Adrenal gland (tissue), 19 donors: ENCODE measurements at places on chromosomes 4 and X.

- no peak for DNase-seq
Measured at GRCh38 chr4:69760455-69760854, at the start of gene SULT1B1. TSS of gene SULT1B1 (minus strand) at chr4:69760620. CDS start at chr4:69755217, 5,403 bp downstream.

- DNase-seq, result no peak
Measured at GRCh38 chrX:117803463-117803862, 313.1 kb downstream of the KLHL13 start.

- DNase-seq, result no peak
Measured at GRCh38 chr4:64272432-64272831, 136.8 kb downstream of the TECRL start.

- DNase-seq, result peak; percentile 42
Measured at GRCh38 chrX:70998411-70999027, 67.6 kb upstream of the SLC7A3 start.

DNA sequence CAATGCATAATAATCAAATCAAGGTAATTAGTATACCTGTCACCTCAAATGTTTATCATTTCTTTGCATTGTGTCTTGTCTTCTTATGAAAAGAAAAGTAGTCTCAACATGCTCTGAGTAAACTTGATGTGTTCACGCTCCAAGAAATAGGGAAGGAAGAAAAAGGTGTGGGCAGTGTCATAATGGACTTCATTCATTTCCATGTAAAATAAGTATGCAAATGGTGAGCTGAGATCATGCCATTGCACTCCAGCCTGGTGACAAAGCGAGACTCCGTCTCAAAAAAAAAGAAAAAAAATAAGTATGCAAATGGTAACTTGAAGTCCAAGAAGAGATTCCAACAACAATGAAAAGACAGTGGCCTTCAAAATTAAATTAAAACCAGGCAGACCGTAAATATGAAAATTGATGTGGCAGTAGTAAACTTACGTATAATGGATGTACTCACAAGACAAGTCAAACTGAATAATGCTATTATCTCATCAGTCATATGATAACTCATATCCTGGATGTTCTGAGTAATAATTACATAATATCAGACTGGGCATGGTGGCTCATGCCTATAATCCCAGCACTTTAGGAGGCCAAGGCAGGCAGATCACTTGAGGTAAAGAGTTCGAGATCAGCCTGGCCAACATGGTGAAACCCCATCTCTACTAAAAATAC is 6.0 kb upstream of the CWH43 start:
- DNase-seq, result no peak

- DNase-seq, result no peak
Measured at GRCh38 chr4:10648479-10648878, 36.1 kb downstream of the CLNK start.

- no peak for DNase-seq
Measured at GRCh38 chr4:80685214-80685613, 345.3 kb upstream of the BMP3 start.

GRCh38 chr4:123398066-123398852 is 1.7 kb downstream of the SPRY1 start:
- DNase-seq, result peak; percentile 61

DNA sequence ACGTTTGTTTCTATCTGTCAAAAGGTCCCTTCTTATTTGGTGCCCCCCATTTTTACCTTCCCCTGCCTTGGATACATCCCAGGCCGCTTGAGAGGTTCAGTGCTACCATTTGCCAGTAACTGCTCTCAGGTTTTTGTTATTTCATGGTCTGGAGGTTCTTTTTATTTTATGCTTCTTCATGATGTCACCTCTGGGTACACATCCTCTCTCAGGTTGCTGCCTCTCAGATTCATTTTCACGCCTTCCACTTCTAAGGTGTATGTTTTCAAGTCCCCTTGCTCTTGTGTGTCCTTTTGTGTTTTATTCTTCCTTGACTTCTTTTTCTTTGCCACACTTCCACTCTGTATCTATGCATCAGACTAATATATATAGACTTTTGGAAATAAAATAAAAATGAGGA is 640.1 kb upstream of the AADAT start:
- no peak for DNase-seq

- DNase-seq, result no peak
Measured at GRCh38 chr4:63169836-63170235, 1239.4 kb downstream of the TECRL start.

GRCh38 chrX:151996347-151996746 is 21.9 kb upstream of the GABRE start:
- no peak for DNase-seq

- no peak for DNase-seq
Measured at GRCh38 chr4:145680902-145681301, 956 bp downstream of the C4orf51 start.

DNA sequence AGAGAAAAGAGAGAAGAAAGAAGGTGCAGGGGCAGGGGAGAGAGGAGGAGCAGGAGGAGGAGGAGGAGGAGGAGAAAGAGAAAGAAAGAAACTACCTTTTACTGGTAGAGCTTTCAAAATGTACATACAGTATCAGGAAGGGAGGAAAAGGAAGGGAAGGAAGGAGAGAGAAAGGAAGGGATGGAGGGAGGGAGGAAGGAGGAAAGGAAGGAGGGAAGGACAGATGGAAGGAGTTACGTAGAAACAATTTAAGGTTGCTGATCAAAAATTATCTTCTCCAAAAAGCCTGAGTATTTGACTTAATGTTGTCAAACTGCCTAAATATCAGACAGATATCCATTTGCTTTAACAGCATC is 13.4 kb downstream of the TBC1D9 start:
- no peak for DNase-seq

DNA sequence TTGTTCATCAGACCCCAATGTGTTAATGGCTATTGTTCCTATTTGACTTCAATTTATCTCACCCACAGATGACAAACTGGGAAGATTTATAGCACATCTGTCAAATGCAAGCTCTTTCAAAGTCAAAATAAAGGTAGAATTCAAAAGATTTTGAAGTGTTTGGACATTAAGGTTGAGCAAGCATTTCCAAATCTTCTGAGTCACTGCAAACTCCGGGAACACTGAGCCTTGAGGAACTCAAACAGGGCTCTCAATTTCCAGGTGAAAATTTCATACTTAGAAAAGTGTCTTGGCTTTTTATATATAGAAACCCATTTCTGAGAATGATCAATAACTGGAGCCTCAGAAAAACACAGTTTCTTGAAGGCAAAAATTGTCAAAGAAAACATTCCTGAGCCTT is 199.5 kb upstream of the IGFBP7 start:
- no peak for DNase-seq

- no peak for DNase-seq
Measured at GRCh38 chr4:38532908-38533499, 131.0 kb upstream of the KLF3 start.

DNA sequence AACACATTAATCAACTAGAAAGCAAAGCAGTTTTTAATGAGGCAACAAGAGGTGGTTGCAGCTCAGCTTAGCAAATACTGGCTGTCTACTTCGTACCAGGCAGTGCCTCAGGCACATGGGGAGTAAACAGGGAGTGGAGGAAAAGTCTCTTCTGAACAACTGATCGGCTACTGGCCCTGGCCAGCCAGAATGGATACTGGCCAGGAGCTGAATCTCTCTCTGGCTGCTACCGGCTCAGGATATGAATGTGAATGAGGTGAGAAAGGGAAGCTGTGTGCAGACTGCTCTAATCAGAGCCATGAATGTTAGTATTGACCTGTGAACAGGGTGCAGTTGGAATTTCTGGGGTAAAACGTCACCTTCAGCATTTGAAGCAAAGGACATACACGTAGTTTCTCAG is 77.3 kb downstream of the STK32B start:
- DNase-seq, result no peak

DNA sequence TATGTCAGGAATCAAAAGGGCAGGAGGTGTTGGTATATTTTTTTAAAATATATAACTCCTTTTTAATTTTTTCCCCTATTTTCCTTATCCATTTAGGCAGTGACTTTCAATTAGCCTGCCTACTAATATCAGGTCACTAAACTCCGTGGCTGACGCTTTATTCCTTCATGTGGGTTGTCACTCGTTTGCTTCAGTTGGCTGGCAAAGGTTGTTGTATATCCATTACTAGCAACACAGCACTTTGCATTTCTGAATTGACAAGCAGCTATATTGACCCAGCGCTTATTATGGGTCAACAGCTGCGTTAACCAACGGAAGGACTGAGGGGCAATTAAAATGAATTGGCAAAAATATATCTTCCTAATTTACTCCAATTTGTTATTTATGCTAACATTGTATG is 87.7 kb downstream of the ARX start:
- no peak for DNase-seq

DNA sequence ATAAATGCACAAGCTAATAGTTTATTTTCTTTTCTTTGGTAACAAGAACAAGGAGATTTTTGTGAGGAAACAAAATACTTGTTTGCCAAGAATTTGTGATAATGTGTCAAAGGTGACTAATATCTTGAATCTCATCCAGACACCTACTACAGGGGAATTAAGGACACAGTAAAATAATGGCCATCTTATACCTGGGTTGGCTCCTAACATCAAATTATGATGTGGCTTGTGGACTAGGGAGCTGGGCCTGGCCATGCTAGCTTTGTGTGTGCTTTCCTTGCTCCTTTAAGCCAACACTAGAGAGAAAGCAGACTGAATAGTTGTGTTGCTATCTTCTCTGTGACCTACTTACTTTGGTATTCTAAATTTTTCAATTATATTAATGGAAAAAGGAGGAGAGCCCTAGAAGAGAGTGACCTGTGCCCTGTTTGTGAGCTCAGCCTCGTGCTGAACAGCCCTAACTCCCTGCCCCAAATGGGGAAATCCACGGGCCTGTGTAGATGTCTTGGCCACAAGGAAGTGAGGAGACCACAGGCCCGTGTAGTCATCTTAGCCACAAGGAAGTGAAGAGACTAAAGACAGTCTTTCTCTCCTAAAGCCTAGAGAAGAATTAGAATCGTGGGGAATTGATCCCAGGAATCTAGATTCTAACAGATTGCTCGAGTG is 23.3 kb downstream of the ARHGAP24 start:
- peak; percentile 52 for DNase-seq

- DNase-seq, result no peak
Measured at GRCh38 chrX:131397891-131398290, 108.8 kb upstream of the IGSF1 start.

DNA sequence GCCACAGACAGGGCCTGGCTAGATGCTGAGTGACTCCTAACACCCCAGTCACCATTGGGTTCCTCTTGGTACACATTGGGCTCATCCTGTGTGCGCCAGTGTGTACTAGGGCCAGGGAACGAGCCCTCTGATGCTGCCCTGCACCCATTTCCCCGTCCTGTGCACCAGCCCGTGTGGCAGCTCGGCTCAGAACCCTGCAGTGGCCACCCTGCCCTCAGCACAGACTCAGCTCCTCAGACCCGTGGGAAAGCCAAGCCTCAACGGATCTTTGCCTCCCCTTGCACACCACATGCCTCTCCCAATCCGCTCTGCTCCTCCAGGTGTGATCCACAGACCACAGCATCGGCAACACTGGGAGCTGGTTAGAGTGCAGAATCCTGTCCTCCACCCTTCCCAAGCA is 38.6 kb downstream of the EVC start:
- no peak for DNase-seq

DNA sequence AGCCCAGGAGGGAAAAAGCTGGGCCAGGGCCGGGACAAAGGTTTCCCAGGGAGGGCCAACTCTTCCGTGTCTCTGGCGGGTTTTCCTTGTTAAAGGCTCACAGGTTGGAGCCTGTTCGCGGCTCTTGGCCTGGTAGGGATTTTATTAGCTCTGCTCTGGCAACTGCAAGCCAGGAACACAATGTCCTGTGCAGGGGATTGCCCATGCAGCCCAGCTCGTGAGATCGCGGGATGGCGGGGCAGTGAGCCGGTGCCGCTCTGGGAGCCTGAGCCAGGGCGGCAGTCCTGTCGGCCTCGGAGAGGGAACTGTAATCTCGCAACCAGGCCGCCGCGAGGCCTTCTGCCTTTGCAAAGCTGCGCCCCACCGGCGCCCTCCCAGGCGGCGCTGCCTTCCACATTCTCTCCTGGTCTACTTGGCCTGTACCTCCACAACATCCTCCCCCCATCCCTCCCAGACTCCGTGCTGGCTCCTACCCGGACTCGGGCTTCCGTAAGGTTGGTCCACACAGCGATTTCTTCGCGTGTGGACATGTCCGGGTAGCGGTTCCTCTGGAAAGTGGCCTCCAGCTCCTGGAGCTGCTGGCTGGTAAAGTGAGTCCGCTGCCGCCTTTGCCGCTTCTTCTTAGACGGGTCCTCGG is 2.1 kb downstream of the PITX2 start:
- DNase-seq, result no peak

DNA sequence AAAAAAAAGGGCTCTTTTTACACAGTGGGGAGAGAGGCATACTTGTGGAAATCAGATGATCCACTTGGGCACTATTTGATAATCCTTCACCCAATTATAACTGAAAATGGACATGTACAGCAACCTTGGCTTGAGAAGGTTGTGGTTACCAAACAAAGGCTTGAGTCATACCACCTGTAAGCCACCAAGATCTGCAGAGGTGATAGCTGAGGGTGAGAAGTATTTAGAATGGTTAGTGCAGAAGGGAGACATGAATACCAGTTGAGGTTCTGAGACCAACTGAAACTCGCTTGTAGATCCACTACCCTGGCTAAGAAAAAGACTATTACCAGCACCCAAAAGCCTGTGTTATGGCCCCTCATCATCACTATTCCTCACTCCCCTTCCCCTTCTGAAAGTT is 614.0 kb downstream of the STIM2 start:
- no peak for DNase-seq

DNA sequence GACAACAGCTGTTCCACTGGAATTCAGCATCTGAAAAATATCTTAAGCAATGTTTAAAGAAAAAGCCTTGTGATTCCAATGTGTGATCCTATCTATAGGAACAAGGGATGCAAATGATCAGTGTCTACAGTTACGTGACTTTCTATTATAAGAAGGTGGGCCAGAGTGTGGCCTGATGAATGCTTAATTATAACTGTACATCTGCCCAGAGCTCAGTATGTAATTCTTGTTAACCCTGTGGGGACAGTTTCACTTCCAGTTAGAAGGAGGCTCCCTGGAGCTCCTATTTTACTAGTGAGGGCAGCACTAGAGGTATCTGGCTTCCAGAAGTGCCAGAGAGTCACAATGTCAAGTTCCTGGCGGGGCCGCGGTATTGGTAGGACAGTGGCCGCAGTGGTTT is 288.5 kb downstream of the USP46 start:
- no peak for DNase-seq

GRCh38 chr4:8215001-8215427 is 15.9 kb downstream of the SH3TC1 start:
- peak; percentile 72 for DNase-seq

DNA sequence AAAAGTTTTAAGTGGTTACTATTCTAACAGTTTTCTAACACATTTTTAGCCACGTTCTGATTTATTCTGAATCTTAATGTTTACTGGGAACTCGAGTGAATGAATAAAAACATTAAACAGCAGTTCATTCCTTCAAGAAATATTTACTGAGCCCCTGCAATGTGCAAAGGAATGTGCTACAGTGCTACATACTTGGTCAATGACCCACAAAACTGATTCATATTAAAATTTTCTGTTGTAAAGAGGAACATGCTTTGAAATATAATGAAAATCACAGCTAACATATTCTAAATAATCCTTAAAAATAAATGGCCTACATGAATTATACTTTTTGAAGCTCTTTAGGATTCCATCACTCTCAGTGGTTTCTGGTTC is 78.7 kb downstream of the ARAP2 start:
- DNase-seq, result no peak
